ENCODE measurements at places on chromosomes 7 and 10. TPM values are rescaled to one million over a fixed set of nuclear protein-coding genes. Genes with fewer than 3 reads are reported as not detected.

DNA sequence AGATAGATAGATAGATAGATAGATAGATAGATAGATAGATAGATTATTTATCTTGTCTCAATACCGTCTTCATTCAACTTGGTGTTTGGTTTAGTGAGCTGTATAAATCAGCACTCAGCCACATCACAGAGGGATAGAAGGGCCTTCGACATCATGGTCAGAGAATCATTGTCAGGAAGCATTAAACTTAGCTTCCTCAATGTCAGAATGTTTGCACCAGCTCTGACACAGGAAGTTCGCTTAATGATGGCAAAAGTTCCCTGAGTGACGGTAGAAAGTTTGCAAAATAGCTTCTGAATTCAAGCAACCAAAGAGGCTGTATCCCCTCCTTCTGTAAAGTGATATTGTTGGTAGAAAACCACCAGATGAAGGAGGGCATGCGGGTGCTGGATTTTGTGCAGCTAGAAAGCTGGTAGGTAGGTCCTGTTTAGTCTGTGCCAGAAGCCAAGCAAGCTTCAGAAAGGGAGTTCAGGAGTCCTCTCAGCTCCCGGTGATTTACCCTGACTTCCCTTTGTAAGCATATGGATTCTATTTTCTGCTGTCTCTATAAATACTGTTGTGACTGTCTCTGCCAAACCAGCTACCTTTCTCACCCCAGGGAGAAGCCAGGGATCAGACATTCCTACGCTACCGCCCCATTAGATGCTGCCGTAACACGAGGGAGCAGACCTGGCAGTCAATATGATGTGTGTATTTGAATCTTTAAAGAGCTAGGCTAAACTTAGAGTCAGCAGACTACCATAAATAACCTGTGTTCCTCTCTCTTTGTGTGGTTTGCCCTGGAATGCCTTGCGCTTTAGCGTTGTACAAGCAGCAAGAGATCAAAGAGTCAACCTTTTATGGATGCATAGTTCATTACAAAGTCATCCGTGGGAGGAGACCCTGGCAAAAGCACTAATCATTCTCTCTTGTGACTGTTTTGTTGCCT lies 200.5 kb upstream of the KIAA1217 start:
- H3K4me3 ChIP-seq, result no peak overlapping the region
- no peak overlapping the region for H3K27ac ChIP-seq
- H3K36me3 ChIP-seq, result no peaks in the 10 kb centered on the region
- DNase-seq, result no peak
- H3K27me3 ChIP-seq, result peaks cover 7% of the 10 kb centered on the region
- no peaks in the 10 kb centered on the region for H3K4me1 ChIP-seq

GRCh38 chr10:5723692-5724091 lies 39.1 kb downstream of the TASOR2 start:
- peaks cover 4% of the 10 kb centered on the region for H3K4me1 ChIP-seq
- DNase-seq, result no peak
- H3K4me3 ChIP-seq, result no peak overlapping the region
- H3K27ac ChIP-seq, result no peak overlapping the region
- no peaks in the 10 kb centered on the region for H3K27me3 ChIP-seq

GRCh38 chr10:48378675-48379074 lies 72.2 kb downstream of the MAPK8 start:
- DNase-seq, result no peak
- no peaks in the 10 kb centered on the region for H3K36me3 ChIP-seq
- H3K4me1 ChIP-seq, result peaks cover 20% of the 10 kb centered on the region

CALHM3 gene
- not detected for total RNA-seq

DNA sequence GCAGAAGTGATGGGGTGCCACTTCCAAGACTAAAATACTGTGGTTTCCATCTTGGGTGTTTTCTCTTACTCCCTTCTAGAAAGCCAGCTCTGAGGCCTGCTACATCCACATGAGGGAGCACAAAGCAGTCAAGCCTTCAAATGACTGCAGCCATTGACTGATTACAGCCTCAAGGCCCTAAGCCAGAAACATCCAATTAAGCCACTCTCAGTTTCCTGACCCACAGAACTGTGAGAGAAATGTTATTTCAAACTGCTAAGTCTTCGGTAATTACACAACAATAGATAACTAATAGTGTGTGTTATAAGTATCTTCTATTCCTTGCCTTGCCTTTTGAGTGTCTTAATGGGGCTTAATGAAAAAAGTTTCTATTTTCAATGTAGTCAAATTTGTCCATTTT lies 24.8 kb downstream of the BRAF start:
- no peaks in the 10 kb centered on the region for H3K27me3 ChIP-seq
- peaks cover 7% of the 10 kb centered on the region for H3K4me1 ChIP-seq
- H3K27ac ChIP-seq, result no peak overlapping the region
- no peak for DNase-seq

DNA sequence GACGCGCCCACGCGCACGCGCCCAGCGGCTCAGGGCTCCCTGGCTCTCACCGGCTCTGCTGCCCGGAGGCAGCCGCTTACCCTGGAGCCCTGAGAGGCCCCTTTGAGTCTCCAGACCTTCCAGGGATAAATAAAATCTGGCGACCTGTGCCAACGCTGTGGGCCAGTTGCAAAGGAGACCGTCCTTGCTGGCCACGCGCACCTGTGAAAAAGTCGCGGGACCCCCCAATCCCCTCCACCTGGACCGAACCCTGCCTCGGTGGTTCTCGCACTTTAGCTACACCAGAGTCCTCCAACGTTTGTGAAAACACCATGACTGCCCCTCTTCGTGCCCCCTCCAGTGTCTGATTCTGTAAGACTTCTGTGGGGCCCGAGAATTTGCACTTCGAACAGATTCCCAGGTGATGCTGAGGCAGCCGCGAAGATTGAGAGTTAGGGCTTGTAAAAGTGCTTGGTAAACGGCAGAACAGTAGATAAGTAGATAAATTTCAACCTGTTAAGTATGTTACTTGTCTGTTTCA lies 102.4 kb upstream of the SVIL start:
- peak overlapping the region; percentile 39 for H3K27ac ChIP-seq
- peaks cover 52% of the 10 kb centered on the region for H3K36me3 ChIP-seq
- H3K27me3 ChIP-seq, result no peaks in the 10 kb centered on the region
- H3K4me3 ChIP-seq, result peak overlapping the region; percentile 89
- peaks cover 26% of the 10 kb centered on the region for H3K4me1 ChIP-seq
- DNase-seq, result no peak

DNA sequence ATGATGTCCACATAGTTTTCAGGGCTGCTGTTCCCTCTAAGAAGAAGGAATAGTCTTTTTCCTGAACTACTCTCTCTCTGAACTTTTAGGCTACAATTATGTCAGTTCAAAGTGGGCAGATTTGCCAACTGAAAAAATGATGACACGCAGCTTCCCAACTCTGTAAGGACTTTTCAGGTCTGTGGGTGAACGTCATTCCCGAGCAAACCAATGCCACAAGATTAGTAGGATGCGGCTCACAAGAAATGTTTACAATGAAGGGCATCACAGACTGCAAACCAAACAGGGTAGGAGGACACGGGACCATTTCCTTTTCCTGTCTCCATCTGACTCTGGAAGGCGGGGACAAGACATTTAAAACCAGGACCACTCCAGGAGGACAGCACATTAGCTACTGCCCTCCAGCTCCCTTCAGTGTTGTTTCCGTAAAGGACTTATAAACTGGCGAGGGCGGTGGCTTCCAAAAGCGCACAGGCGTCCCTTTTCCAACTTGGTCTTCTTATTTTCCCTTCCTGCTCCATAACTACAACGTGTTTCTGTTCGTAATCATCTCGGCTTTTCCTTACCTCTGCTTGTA lies 539 bp upstream of the MKLN1 start:
- H3K36me3 ChIP-seq, result peaks cover 39% of the 10 kb centered on the region
- no peaks in the 10 kb centered on the region for H3K27me3 ChIP-seq
- DNase-seq, result peak; percentile 28
- peak overlapping the region; percentile 98 for H3K27ac ChIP-seq

GRCh38 chr10:86979977-86980448 lies 11.7 kb downstream of the ADIRF start:
- no peaks in the 10 kb centered on the region for H3K27me3 ChIP-seq
- H3K36me3 ChIP-seq, result no peaks in the 10 kb centered on the region

GRCh38 chr10:69045441-69046300 lies 42.2 kb upstream of the SRGN start:
- H3K27ac ChIP-seq, result no peak overlapping the region
- DNase-seq, result no peak
- H3K4me3 ChIP-seq, result no peak overlapping the region
- no peaks in the 10 kb centered on the region for H3K36me3 ChIP-seq
- H3K27me3 ChIP-seq, result no peaks in the 10 kb centered on the region
- H3K4me1 ChIP-seq, result no peaks in the 10 kb centered on the region

DNA sequence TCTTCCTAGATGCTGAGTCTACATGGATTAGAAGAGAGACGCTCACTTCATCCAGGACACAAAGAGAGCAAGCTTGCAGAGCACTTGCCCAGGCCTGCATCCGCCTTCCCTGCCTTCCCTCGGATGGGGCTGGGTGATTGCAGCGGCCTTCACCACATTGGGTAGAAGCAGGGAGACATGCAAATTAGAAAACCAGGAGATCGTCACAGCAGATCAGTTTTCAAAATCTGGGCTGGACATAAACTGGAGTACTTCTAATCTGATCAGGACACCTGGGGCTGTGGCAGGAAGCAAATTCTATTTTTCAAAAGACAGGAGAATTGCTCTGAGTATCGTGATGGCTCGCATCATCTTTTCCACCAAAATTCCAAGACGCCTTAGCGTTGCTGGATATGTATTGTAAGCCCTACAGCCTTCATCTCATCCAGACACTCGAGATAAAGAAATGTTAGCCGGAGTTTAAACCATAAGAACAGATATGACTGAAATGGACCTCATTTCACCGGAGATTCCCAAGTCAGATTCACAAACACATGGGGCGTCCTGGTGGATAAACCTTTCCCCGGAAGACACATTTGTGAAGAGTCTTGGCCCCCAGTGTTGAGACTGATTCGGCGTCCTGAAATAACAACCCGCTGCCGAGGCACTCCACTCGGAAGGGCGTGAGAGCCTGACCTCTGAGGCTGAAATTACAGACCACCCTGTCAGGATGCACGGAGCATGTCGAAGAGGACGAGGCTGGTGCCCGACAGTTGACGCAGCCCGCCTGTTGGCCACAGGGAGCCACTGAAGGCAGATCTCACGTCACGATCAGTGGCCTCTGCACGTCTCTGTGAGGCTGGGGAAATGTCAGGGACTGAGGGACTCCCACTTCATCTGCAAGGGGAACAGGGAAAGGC lies 91.2 kb upstream of the PARD3 start:
- H3K4me3 ChIP-seq, result no peak overlapping the region
- H3K4me1 ChIP-seq, result no peaks in the 10 kb centered on the region
- no peak overlapping the region for H3K27ac ChIP-seq
- H3K27me3 ChIP-seq, result no peaks in the 10 kb centered on the region
- DNase-seq, result no peak
- H3K36me3 ChIP-seq, result no peaks in the 10 kb centered on the region

RBM20 gene
- total RNA-seq, result not detected

DNA sequence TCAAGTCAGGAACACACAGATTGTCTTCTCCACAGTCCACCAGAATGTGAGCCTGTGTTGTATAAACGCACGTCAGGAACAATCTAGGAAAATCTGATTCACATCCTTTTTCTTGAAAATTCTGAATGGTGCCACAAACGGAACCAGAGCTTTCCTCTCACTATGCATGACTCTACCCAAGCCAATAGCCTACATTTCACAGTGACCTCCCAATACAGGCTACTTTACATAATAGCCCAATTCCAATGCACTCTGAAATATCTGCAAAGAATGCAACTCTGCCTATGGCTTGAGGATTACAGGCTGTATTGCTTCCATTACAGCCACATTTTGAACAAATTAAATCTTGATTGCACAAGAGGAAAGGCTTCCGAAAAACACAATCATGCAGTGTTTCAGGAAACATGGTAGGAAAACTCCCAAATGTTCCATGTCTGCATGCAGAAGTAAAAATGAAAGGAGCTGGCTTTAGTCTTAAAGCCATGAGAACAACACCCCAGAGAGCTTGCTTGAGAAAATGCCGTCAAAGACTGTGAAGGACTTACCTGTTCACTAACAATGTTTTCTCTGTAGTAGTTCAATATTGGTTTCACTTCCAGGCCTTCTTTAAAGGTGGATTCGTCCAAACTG lies 113.9 kb downstream of the ITGA8 start:
- no peak for DNase-seq
- no peaks in the 10 kb centered on the region for H3K4me1 ChIP-seq
- no peak overlapping the region for H3K27ac ChIP-seq

DNA sequence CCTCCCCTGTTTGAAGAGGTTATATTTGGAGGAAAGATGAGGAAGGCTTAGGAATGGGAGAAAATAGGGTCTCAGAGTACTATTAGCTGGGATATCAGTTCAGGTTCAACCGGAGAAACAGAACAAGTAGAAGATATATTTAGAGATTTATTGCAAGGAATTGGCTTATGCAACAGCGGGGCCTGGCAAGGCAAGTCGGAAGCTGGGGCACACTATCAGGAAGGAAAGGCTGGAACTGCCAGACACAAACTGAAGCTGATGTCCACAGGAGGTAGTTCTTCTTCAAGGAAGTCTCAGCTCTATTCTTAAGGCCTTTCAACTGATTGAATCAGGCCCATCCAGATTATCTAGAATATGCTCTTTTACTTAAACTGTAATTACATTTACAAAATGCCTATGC lies 939.6 kb upstream of the C7orf33 start:
- no peaks in the 10 kb centered on the region for H3K4me1 ChIP-seq
- no peaks in the 10 kb centered on the region for H3K27me3 ChIP-seq
- DNase-seq, result no peak
- H3K4me3 ChIP-seq, result no peak overlapping the region
- no peak overlapping the region for H3K27ac ChIP-seq

- H3K4me3 ChIP-seq, result no peak overlapping the region
- no peak for DNase-seq
- no peaks in the 10 kb centered on the region for H3K27me3 ChIP-seq
- no peaks in the 10 kb centered on the region for H3K4me1 ChIP-seq
- no peak overlapping the region for H3K27ac ChIP-seq
- peaks cover 6% of the 10 kb centered on the region for H3K36me3 ChIP-seq
Measured at GRCh38 chr10:72186982-72187330, 28.9 kb upstream of the ANAPC16 start.

DNA2 gene
- total RNA-seq, result 40.0 TPM

DNA sequence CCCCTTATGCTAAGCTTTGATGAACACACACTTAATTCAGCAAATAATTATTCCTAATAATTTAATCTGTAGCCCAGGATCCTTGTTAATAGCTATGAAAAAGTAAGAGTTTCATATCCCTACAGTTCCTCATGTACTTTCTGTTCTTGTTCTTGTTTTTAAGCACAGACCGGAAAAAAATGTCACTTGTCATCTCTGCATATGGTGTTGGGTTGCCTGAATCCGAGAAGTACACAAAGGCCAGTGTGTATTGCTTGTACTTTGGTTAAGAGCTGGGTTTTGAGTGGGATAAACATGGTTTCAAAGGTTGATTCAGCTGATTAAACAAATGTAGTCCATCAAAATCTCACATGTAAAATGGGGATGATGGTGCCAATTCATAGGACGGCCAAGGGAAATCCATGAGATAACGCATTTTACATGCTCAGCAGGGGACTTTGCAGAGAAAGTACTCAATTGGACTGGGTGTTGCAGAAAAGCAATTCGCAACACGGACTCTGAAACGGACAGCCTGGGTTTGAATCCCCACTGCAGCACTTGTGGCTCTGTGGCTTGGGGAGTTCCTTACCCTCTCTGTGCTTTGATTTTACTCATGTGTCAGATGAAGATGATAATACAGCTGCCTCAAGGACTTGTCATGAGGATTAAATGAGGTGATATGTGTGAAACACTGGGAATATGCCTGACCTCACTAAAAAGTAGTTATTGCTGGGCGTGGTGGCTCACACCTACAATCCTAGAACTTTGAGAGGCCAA lies 71.7 kb downstream of the MAP3K8 start:
- DNase-seq, result no peak
- H3K27me3 ChIP-seq, result peaks cover 18% of the 10 kb centered on the region
- no peak overlapping the region for H3K4me3 ChIP-seq
- no peaks in the 10 kb centered on the region for H3K36me3 ChIP-seq
- no peak overlapping the region for H3K27ac ChIP-seq
